ENCODE measurements at places on chromosomes 4 and X.

DNA sequence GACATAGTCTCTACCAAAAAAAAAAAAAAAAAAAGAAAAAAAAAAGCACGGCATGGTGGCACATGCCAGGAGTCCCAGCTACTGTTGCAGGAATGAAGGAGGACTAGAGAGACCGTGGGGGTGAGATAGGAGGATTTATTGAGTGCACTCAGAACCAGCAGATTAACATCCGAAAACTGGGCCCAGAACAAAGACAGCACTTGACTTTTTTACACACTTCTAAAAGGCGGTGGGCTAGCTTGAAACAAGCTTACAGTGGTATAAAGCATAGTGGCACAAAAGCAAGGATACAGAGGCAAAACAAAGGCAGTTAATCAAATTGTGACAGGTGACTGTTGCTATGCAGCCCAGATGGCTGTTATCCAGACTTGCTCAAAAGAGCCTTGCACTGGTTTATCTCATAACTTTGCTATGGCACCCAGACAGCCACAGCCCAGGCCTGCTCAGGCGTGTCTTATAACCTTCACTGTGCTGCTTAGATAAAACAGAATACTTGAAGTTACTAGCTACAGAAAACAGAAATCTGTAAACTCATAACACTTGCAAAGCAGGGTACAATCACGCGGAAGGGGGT lies 9.9 kb upstream of the PI4K2B start:
- DNase-seq = no peak

DNA sequence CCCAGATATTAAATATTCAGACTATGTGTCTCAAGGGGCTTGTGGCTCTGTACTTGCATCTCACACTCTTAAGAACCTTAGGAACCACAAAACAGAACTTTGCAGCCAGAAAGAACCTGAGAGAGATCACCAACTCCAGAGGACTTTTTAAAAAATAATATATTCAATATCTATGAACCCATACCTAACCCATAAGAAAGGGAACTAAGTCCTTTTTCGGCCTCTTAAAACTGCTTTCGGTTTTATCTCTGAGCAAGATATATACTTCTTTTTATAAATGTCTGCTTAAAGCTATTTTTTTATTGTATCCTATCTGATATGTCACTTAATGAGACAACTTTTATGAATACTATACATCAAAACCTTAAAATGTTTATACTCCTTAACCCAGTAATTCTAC lies 10.9 kb downstream of the SMARCA1 start:
- no peak for DNase-seq

GRCh38 chr4:117417856-117418255 lies 332.5 kb upstream of the TRAM1L1 start:
- no peak for DNase-seq

GRCh38 chrX:108361316-108361715 lies 76.9 kb downstream of the COL4A6 start:
- DNase-seq = no peak

GRCh38 chrX:121150217-121150616 lies 102.8 kb downstream of the GLUD2 start:
- DNase-seq = no peak
